ENCODE measurements at places on chromosomes 2 and 18.

GRCh38 chr2:120442923-120443571 lies 97.1 kb downstream of the INHBB start:
- no peak for DNase-seq

DNA sequence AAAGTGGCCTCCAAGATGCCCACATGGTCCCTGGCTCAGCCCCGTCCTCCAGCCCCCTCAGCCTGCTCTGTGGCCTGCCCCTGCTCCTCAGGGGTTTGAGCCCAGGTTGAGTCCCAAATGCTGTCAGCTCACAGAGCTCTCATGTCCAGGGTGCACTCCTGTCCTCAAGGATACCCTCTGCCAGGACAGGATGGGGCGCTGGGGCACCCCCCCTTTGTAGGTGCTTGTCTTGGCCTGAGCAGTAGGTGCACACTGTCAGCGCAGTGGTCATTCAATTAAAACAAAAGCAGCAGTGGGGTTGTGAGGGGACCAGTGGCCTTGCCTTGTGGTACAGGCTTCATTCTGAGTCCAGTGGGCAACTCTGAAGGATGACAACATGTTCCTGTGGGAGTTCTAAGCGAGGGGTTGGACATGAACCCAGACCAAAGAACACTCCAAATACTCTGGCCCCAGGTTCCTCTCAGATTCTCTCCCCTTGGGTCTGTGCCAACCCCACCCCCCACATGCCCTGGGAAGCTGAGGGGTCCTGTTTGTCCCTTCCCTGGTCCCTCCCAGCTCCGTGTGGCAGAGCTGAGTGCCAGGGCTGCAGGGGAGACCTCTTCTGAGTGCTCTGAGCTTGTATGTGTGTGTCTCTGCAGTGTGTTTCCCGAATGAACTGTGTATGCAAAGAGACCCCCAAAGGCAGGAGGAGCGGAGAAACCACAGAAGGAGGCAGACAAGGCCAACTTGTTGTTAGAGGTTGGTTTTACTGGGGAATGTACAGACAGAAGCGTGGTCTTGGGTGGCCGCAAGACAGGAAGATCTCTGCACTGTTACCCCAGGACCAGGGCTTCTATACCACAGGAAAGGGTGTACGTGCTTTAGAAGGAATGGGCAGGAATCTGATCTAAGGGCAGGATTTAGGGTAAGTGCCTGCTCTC lies 155.6 kb upstream of the HS6ST1 start:
- no peak for DNase-seq

- no peak for DNase-seq
Measured at GRCh38 chr2:100125626-100126025, 16.8 kb downstream of the AFF3 start.

GRCh38 chr2:162073888-162074631 lies at the start of gene DPP4:
Gene DPP4, minus strand, starts transcription at chr2:162074215. Its CDS starts 234 bp downstream, at chr2:162073981.
- no peak for DNase-seq

- DNase-seq = no peak
Measured at GRCh38 chr18:74225193-74225840, 66.4 kb downstream of the CYB5A start.

DNA sequence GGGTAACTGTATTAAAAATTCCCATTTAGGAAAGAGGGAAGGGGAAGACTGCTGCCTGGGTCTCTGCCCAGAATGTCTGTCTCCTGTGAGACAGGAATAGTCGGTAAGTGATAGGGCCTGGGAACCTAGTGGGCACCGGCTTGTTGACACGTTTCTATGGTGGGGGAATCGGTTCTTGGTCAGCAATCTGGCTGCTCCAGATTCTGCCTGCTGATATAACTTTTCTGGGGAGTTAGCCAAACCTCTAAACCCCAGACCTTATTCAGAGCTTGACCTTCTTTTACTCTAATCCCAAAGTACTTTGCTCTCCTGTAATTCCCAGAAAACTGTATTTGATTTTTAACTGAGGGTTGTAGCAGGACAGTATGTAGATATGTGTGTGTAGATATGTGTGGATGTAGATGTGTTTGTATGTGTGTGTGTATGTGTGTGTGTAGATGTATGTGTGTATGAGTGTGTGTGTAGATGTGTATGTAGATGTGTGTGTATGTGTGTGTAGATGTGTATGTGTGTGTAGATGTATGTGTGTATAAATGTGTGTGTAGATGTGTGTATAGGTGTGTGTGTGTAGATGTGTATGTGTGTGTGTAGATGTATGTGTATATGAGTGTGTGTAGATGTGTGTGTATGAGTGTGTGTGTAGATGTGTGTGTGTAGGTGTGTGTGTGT lies 61.8 kb upstream of the TXNDC2 start:
- DNase-seq = no peak

DNA sequence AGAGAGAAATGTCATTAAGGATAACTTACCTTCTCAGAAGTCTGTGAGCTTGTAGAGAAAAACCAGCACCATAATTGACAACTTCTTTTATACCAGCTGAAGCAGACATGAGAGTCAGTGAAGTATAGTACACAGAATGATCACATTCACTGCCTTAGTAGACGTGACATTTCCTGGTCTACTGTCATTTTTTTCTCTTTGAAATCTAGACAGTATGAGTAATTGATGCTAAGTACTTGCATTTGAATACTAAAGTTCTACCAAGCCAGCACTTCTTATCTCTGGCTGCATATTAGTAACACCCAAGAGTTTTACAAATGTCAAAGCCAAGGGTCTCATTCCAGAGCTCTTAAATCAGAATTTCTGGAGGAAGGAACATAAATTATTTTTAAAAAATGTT lies 25.4 kb upstream of the ACADL start:
- no peak for DNase-seq

- DNase-seq = no peak
Measured at GRCh38 chr2:218389333-218390150, 7.5 kb downstream of the SLC11A1 start.

GRCh38 chr18:44067186-44067585 lies 613.5 kb upstream of the SETBP1 start:
- DNase-seq = no peak

- DNase-seq = no peak
Measured at GRCh38 chr2:164565359-164565758, 55.9 kb downstream of the GRB14 start.

- DNase-seq = no peak
Measured at GRCh38 chr2:27911458-27912210, 21.1 kb downstream of the BABAM2 start.

DNA sequence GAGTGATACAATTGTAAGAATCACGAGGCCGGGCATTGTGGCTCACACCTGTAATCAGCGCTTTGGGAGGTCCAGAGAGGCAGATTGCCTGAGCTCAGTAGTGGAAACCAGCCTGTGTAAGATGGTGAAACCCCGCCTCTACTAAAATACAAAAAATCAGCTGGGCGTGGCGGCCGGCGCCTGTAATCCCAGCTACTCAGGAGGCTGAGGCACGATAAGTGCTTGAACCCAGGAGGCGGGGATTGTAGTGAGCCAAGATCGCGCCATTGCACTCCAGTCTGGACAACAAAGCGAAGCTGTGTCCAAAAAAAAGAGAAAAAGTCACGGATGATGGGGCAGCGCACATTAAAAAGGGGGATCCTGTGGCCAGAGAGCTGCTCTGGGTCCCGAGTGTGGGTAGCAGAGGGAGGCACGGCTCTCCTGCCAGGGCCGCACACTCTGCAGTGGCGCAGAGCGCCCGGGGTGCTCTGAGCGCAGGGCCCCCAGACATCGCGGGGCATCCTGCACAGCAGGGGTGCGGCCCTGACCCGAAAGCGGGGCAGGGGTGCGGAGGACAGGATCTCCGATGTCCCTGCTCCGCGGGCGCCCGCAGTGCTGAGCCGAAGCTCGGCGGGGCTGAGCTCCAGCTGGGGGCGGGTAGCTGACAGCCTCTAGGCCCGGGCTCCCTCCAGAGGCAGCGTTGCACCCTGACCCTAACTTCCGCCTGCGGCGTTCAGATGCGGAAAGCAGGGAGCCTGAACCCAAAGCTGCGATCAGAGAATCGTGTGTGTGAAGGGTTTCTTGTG lies 30.4 kb upstream of the RAB6D start:
- no peak for DNase-seq

- peak; percentile 38 for DNase-seq
Measured at GRCh38 chr2:241609859-241610793, 26.8 kb downstream of the THAP4 start.

GRCh38 chr2:32009516-32010256 lies 1.1 kb downstream of the MEMO1 start:
- peak; percentile 37 for DNase-seq

GRCh38 chr2:16386431-16386830 lies 279.2 kb downstream of the CYRIA start:
- no peak for DNase-seq
